ENCODE measurements at places on chromosomes 12 and 14.

- no peak for ATAC-seq
Observed at GRCh38 chr12:62686938-62687337, 220.3 kb downstream of the MON2 start.

DNA sequence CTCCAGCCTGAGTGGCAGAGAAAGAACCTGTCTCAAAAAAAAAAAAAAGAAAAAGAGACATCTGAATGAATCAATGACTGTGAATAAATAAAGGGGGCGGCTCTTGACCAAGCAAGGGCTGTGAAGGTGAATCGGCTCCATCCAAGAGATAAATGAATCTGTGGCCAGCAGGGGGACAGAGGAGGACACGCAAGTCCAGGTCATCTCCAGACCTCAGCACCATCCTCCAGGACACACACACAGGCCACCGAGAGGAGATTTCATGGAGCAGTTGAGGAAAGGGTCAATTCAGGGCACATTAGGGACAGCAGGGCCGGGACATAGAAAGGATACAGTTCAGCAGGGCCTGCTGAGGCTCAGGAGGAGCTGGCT is 21.6 kb downstream of the TRPV4 start:
- no peak for ATAC-seq

DNA sequence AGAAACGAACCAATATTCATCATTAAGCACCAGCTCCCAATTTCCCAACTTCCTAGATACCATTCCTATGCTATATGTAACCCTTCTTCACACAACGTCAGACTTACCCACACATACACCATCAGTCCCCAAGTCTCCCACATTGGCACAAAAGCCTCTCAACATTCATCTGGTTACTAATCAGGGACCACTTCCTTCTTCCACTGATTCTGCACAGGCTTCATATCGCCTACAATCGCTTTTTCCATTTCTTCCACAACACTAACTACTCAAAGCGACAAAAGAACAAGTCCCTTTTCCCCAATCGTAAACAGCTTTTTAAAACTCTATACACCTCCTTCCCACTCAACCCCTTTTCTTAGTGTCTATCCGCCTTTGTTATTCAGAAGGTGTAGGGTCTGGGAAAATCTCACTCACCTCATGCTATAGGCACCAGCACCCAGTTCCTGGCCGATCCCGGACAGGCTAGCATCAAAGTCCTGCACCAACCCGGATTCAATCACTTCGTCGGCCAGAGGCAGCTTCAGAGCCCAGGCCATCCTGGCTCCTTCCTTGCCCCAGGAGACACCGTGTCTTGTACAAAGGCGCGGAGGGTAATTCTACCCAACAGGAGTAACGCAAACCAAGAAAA is 936 bp downstream of the TFCP2 start:
- ATAC-seq: no peak

DNA sequence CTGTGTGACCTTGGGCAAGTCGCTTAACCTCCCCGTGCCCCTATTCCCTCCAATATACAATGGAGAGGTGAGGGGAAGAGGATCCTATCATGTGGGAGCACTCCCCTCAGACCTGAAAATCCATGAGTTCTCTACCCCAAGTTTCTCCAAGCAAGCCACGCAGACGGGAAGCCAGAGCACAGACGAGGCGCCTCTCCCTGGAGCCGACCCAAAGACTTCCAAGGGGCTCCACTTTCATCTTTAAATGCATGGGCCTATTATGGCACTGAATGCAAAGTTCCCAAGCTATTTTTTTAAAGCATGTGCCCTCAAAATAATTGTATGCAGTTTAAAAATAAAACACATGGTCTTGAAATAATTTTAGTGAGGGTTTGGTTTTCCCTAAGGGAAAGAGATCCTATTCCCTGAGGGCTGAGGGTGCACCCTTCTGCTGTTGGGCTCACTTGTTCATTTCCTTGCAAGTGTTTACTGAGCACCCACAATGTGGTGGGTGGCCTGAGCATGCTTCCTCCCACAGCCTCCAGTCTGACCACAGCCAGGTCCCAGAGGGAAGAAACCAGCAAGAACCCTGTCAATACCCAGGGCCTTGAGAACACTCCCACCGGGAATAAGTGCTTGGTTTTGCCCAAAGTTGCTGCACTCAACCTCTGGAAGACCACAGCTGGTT is 14.6 kb downstream of the CMKLR1 start:
- no peak for ATAC-seq

- ATAC-seq: no peak
Observed at GRCh38 chr12:59615392-59616165, 19.8 kb downstream of the SLC16A7 start.

- ATAC-seq: no peak
Observed at GRCh38 chr14:104933746-104934733, 9.4 kb downstream of the PLD4 start.

GRCh38 chr12:105485321-105485910 is 154.9 kb downstream of the C12orf75 start:
- no peak for ATAC-seq
